Suppressor macrophage (primary cell): ENCODE measurements at places on chromosomes 5 and 9.

DNA sequence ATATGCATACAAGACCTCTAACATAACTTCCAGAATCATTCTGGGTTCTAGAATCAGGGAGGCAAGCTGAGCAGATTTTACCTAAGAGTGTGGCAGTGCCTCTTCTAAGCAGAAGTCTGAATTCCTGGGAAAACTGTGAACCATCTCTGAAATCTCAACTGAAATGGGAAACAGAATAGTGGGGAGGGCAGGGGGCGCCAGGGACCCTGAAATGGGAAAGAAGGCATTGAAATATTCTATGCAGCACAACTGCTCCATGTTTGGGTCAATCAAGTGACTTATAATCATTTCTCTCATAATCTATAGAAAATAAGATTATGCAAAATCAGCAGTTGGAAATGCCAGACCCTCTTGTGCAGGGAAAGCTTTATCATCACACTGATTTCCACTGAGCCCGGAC lies 156.1 kb downstream of the EBF1 start:
- DNase-seq: no peak

DNA sequence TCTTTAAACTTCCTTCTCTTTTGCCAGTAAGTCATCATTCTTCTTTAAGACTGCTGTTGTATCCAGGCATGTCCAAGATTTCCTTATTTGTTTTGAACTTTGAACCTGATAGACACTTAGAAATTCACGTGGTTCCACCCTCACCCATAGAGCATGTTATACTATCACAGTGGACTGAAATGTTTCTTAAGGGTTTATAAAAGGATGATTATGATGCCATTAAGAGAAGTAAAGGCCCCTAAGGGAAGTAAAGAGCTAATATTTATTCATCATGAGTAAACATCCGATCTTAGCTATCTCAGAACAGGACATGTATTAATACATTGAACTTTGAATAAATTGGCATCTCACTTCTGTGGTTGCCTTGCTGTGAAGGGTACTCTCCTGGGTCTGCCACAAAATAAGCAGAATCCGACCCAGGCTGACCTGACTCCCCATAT lies 49.8 kb downstream of the PRKACG start:
- DNase-seq: no peak

DNA sequence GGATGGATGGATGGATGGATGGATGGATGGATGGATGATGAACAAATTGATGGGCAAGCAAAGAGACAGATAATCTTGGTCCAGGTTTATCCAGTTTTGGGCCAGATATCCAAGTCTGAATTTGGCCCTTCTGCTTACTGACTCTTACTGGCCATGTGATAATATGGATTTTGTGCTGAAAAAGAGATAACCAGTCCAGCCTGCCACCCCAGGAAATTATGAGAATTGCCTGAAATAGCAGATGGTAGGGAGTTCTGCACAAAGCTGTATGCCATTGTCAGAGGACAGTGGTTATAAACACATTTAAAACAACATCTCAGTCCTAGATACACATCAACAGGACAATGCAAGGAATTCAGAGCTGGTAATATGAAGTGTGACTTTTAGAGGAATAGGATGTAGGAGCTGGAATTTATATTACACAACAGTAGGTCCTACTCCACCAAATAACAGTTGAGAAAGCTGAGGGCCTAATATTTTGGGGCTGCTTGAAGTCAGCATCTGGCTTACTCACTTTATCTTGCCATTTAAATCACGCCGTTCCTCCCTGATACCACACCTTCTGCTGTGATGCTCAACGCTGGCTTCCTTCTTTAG lies 9.0 kb upstream of the FAT2 start:
- DNase-seq: no peak

GRCh38 chr5:174735498-174736330 lies 11.3 kb downstream of the MSX2 start:
- no peak for DNase-seq

DNA sequence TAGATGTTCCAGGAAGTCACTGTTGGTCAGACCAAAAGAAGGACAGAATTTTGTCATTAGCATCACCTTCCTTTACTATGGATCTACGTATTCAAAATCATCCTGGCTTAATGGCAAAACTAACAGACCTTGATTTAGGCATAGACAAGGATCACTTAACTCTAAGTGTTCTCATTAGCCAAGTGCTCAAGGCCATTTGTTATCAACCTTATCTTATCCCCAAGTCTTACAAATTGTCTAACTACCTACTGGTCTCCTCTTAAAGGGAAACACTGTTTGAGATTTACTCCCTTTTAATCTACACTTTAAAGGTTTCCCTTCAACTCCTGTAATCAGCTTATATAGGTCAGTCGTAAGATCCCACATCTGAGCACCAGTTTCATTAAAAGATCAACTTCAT lies 1197.5 kb upstream of the C9orf72 start:
- DNase-seq: no peak

DNA sequence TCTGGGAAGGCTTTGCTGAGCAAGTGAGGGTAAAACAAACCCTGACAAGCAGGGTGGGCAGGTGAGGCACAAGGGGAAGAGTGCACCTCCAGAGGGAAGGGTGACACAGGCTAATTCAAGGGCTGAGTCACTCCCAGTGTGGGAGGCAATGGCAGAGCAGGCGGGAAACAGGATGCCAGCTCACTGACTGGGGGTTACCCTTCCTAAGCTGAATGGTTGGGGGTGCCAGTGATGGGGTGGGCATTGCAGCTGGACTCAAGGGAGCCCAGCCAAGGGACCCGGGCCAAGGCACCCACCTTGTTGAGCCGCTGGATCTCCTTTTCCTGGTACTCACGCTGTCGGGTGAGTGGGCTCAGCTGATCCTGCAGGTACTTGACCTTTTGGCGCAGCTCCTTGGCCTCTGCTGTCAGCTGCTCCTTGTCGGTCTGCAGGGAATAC lies 18.4 kb downstream of the GPX3 start:
- DNase-seq: peak; percentile 29

DNA sequence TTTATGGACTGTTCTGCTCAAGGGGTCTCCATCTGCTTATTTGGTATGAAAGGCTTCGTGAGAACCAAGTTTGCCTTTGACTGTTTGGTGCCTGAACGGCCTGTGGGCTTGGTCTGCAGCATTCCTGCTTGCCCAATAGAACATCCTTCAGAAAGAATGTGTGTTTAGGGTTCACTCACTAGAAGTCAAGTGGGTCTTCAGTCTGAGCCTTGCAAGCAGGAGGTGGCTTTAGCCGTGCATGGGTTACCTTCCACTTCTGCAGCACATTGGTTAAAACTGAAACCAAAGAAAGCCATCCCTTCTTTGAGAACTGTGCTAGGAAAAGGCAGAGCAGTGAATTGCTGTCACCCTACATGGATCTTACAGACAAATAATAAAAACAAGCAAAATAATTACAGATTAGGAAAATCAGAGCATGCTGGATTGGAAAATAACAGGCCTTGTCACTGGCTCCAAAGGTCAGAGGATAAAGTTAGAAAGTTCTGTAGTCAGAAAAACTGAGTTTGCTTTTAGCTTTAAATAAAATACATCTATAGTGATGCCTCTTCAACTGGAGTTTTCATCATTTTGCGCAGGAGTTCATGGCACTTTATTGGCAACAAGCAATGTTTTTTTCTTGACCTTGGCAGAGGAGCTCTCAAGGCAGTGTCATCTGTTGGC lies 16.6 kb downstream of the WWC1 start:
- DNase-seq: no peak

- no peak for DNase-seq
These were observed 22.6 kb downstream of the SLC6A18 start for GRCh38 chr5:1247811-1248210.

GRCh38 chr5:179516221-179516620 lies 34.1 kb upstream of the RUFY1 start:
- DNase-seq: no peak

- DNase-seq: no peak
These were observed 28.4 kb upstream of the TLE1 start for GRCh38 chr9:81717747-81718077.

GRCh38 chr9:106179191-106179590 lies 484.9 kb downstream of the TMEM38B start:
- no peak for DNase-seq

DNA sequence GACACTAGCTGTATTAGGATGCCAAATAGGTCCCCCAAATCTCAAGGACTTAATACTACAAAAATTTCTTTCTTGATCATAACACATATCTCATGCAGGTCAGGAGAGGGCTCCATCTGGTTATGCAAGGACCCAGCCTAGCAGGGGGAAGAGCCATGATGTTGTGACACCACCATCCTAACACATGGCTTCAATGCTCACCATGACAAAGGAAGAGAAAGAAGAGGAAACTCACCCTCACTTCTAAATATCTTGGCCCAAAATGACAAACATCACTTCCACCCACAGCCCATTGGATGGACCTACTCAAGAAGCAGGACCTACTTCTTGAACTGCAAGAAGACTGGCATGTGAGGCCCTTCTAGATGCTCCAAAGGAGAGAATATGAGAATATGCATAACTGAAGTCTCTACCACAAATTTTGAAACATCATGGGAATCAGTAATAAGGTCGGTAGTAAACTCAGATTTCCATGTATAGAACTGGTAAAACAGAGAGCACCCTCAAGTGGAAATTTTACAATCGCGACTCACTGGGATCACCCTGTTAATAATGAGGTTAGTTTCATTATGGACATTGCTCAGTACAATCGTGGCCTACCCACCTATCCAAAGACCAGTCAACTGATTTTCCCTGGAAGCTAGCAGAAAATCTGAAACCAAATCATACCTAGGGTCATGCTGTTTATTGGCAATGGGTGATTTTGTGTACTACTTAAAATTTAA lies 308.2 kb downstream of the ACTL7B start:
- DNase-seq: peak; percentile 24
